GM03348 (cell line): ENCODE measurements at places on chromosomes 2 and 18.

DNA sequence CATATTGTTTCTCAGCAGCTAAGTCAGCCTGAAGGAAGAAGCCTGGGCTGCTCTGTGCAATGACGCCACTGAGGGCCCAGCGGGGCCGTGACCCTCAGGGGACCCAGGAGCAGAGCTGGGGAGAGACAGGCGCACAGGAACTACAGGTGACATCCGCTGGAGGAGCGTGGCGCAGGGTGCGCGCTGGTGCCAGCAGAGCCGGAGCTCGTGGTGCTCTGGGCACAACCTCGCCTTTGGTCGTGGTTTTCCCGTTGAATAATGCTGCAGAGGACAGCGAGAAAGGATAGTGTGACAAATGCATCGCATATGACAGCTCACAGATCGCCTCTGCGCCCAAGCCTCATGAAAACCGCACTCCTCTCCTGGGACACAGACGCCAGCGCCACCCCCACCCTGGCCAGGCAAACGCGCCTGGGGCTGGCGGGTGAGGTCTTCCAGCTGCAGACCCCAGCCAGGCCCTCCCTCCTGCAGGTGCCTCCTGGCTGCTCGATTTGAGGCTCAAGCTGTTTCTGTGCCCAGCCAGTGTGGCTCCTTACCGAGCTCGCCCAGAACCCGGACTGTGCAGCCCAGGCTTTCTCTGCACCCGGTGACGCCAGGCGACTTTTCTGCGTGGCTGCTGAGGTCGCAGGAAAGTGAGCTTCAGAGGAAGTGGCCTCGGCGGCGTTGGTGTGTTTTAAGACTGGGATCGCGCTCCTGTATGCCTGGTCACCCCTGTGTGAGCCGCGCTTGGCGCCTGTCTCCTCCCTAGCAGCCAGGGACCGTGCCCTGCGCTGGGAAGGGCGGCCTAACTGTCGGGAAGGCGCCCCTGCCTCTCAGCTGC lies 583.1 kb upstream of the HS6ST1 start:
- no peak for DNase-seq

GRCh38 chr2:172230889-172231401 lies 128.2 kb upstream of the DLX2 start:
- DNase-seq, result peak; percentile 42

GRCh38 chr18:78518805-78519204 lies 460.8 kb upstream of the SALL3 start:
- no peak for DNase-seq

DNA sequence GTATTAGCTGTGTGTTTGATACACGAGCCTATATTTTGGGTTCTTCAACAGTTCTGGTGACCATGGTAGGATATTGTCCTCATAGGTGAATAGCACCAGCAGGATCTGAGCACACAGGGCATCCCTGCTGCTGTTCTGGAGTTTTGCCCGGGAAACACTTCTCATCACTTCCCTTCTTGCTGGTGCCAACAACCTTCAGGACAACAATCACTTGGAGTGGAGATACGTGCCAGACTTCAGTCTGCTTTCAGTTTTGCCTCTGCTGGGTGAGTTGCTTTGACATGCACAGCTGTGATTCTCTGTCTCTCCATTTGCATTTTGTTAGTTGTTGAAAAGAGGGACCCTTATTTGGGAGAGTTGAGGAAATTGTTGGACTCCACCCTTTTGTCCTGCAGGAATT lies 1347.2 kb upstream of the DDX18 start:
- no peak for DNase-seq

GRCh38 chr2:167103757-167104133 lies 215.5 kb downstream of the XIRP2 start:
- no peak for DNase-seq

GRCh38 chr2:71064754-71065621 lies 3.5 kb upstream of the NAGK start:
- no peak for DNase-seq

DNA sequence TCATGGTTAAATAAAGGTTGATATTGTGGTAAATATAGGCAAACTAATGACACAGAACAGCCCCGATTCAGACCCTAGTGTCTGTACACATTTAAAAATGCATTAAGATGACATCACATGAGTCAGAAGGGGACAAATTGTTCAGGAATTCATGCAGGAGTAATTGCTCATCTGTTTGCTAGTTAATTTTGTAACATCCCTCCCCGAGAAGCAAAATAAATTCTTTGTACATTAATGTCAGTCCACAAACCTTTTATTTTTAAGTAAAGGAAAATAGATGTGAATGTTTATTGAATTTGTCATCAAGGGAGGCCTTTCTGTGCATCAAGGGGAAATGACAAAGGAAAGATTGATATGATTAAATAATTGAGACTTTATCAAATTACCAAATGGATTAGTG lies 69.9 kb downstream of the SH3BP4 start:
- DNase-seq, result peak; percentile 79

- DNase-seq, result no peak
Observed at GRCh38 chr2:232103140-232103737, 141.7 kb downstream of the DIS3L2 start.

DNA sequence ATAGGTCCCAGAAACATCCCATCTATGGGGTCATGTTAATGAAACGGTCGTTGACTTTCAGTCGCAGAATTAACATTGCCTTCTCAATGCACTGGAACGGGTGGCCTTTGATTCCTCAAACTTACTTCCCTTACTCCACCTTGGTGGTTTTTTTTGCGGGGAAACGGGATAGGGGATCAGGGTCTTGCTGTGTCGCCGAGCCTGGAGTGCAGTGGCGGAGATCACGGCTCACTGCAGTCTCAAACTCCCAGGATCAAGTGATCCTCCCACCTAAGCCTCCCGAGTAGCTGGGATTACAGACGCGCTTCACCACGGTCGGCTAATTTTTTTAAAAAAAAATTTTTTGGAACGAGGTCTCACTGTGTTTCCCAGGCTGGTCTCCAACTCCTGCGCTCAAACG lies 754 bp downstream of the ATG16L1 start:
- DNase-seq, result no peak

- no peak for DNase-seq
Observed at GRCh38 chr2:144349674-144350073, 170.2 kb downstream of the ZEB2 start.

GRCh38 chr2:30026091-30027055 lies 105.0 kb upstream of the ALK start:
- DNase-seq, result peak; percentile 78

DNA sequence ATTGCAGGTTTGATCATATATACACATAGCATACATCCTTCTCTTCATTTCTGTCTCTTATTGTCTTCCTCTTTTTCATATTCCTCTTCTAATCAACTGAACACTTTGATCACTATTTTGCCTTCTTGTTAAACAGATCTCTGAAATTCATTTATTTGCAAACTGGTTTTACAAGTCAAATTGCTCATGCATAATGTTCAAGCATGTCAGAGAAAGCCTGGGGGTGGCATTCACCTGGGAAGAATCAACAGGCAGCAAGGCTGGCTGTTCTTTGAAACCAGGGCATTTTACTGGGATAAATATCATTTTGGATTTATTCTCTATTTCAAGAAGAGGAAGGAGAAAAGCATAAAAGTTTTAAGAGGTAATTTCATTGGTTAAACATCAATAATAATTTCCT lies 66.9 kb upstream of the LRATD1 start:
- DNase-seq, result no peak

GRCh38 chr2:74575320-74575719 lies 20.8 kb downstream of the DOK1 start:
- DNase-seq, result no peak

GRCh38 chr18:48613589-48614404 lies 75.0 kb downstream of the CTIF start:
- peak; percentile 39 for DNase-seq

- DNase-seq, result no peak
Observed at GRCh38 chr2:199946196-199946595, 9.1 kb downstream of the TYW5 start.

DNA sequence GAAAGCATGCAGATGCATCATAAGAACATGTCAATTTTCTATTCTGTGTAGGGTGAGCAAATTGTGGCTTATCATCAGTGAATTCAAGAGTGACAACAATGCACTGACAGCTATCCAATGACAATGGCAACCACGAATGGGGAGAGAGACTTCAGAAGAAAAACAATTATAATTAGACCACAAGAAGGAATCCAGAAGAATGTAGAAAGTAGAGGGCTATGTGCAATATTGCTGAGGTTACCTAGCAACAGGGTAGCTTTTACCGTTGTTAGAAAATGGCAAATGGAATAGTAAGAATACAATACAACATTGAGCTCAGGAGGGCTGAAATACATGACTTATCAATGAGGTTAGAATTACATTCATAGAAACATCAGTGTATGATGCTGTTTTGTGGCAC lies 71.1 kb upstream of the SESTD1 start:
- DNase-seq, result no peak

DNA sequence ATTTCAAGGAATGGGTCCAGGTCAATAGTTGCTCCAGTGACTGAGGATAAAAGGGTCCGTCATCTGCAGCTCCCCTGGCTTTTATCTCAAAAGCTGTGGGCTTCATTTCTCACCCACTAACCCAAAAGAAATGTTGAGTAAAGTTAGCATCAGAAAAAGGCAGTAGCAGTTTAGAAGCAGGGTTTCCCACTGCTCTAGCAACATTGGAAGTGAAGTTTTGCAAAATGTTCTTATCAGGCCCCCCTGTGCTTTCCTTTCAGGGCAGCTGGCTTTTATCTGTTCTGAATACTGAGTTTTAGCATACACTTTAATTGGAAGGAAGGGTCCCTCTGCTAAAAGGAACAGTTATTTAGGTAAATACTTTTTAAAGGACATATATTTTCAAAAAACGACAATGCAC lies 296.2 kb upstream of the RAB12 start:
- DNase-seq, result no peak

DNA sequence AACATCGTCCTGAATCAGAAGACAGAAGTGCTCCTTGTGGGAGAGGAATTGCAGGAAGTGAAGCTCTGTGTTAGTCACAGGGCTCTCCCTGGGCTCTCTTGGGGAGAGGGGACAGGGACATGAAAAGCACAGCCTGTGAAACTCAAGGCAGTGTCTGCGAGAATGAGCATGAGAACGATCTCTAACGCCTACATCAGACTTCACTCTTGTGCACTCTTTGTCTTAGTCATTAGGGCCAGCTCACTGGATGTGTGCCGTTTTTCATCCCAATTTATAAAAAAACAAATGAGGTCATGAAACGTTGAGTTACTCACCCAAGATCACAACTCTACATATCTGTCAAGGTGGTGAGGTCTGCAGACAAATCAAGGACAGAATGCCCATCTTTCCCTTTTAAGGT lies 27.0 kb upstream of the TWIST2 start:
- peak; percentile 59 for DNase-seq

DNA sequence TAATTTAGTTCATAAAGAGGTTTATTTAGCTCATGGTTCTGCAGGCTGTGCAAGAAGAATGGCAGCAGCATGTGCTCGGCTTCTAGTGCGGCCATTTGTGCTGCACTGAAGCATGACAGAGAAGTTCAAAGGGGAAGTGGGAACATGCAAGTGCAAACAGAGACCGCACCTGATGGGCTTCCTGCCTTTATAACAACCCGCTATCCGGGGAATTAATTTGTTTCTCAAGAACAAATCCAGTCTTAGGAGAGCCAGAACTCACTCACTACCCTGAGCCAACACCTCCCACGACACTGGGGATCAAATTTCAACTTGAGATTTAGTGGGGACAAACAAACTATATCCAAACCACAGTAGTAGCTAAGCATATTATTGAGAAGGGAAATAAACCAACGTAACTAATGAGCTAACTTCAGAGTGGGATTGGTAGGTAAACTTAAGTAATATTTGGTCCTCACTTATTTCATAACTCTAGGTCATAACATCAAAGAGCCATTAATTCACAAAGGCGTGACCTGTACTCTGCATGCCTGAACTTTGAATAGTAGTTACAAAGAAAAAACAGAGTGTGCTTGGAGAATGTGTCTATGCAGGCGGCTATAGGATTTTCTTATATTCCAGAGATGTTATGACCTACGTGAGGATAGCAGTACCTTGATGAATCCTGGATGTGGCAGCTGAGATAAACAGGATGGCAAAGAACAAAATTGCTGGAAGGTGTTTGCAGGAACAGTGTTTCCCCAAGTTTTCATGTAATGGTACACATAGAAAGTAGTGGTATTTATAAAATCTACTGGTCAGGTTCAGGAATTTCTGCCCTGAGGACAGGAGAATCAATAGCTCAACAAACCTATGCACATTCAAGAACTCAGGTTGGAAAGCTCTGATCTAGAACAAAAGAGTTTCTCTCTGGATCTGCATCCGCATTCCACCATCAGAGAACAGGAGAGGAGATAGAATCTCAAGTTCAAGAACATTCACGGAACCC lies 845.9 kb upstream of the ID2 start:
- DNase-seq, result no peak
